Naive thymus-derived CD4-positive, alpha-beta T cell (primary cell): ENCODE measurements at places on chromosomes 4 and X.

- H3K27me3 ChIP-seq, result no peaks in the 10 kb centered on the region
- DNase-seq, result no peak
- H3K4me3 ChIP-seq, result no peak overlapping the region
- H3K36me3 ChIP-seq, result no peaks in the 10 kb centered on the region
- no peaks in the 10 kb centered on the region for H3K4me1 ChIP-seq
These were observed 29.8 kb upstream of the HPGDS start for GRCh38 chr4:94372228-94372978.

GRCh38 chrX:66872771-66873170 is 233.9 kb upstream of the EDA2R start:
- no peaks in the 10 kb centered on the region for H3K36me3 ChIP-seq
- no peaks in the 10 kb centered on the region for H3K27me3 ChIP-seq
- H3K4me3 ChIP-seq, result no peak overlapping the region

- no peak overlapping the region for H3K27ac ChIP-seq
- H3K4me3 ChIP-seq, result no peak overlapping the region
- DNase-seq, result no peak
These were observed 908 bp upstream of the TLR6 start for GRCh38 chr4:38857354-38858096.

DNA sequence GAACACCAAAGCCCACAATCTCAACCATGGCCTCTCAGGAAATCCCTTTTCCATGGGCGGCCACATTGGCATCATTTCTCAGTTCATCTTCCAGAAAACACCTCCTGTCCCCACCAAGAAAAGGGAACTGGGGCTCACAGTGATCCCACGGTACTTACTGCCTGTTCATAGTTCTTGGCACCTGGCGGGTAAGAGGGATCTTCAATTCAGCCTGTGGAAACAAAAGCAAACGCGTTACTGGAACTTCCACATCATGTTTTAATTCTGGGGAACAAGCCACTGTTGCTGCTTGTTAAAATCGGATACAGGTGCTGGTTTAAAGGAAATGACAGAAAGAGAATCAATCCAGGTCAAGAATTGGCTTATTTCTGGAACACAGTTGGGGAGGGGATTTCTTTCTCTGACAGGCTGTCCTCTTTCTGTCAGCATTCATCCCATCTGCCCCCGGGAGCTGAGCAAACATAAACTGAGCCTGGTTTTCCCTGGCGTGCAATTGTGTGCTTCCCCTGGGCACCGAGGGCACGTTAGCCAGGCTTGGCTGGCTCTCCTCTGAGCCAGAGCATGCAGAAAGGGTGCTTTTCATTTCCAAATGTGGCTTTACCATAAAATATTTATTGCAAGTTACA is 16.8 kb downstream of the CLNK start:
- H3K27me3 ChIP-seq, result no peaks in the 10 kb centered on the region
- no peaks in the 10 kb centered on the region for H3K4me1 ChIP-seq
- no peak for DNase-seq
- no peak overlapping the region for H3K27ac ChIP-seq

- H3K27me3 ChIP-seq, result no peaks in the 10 kb centered on the region
- no peaks in the 10 kb centered on the region for H3K4me1 ChIP-seq
These were observed at the start of gene FAM149A for GRCh38 chr4:186104114-186104889. Gene FAM149A, plus strand, starts transcription at chr4:186104704.

DNA sequence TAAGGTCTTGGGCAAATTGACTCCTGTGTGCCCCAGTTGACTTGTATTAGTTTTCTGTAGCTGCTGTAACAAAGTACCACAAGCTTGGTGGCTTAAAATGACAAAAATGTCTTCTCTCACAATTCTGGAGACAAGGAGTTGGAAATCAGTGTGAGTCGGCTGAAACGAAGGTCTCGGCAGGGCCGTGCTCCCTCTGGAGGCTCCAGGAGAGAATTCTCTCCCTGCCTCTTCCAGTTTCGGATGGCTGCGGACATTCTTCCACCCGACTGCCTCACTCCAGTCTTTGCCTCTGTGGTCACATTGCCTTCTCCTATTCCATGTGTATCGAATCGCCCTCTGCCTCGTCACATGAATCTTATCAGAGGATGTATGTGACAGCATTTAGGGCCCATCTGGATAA is 66.0 kb upstream of the PHOX2B start:
- no peak for DNase-seq
- no peaks in the 10 kb centered on the region for H3K36me3 ChIP-seq
- no peak overlapping the region for H3K4me3 ChIP-seq
- H3K4me1 ChIP-seq, result no peaks in the 10 kb centered on the region
- no peaks in the 10 kb centered on the region for H3K27me3 ChIP-seq

- H3K4me1 ChIP-seq, result peaks cover 11% of the 10 kb centered on the region
- peak overlapping the region; percentile 92 for H3K27ac ChIP-seq
- H3K27me3 ChIP-seq, result no peaks in the 10 kb centered on the region
- peak overlapping the region; percentile 83 for H3K4me3 ChIP-seq
- no peaks in the 10 kb centered on the region for H3K36me3 ChIP-seq
These were observed 383 bp upstream of the TBC1D19 start for GRCh38 chr4:26583538-26583864.

- DNase-seq, result no peak
- no peak overlapping the region for H3K4me3 ChIP-seq
- no peaks in the 10 kb centered on the region for H3K4me1 ChIP-seq
- H3K27ac ChIP-seq, result no peak overlapping the region
These were observed 23.9 kb downstream of the ACSL4 start for GRCh38 chrX:109709129-109709631.

- peak; percentile 32 for DNase-seq
- H3K36me3 ChIP-seq, result no peaks in the 10 kb centered on the region
- H3K27me3 ChIP-seq, result no peaks in the 10 kb centered on the region
- H3K4me1 ChIP-seq, result no peaks in the 10 kb centered on the region
- H3K4me3 ChIP-seq, result no peak overlapping the region
These were observed 42.9 kb upstream of the INTS6L start for GRCh38 chrX:135477576-135477975.

DNA sequence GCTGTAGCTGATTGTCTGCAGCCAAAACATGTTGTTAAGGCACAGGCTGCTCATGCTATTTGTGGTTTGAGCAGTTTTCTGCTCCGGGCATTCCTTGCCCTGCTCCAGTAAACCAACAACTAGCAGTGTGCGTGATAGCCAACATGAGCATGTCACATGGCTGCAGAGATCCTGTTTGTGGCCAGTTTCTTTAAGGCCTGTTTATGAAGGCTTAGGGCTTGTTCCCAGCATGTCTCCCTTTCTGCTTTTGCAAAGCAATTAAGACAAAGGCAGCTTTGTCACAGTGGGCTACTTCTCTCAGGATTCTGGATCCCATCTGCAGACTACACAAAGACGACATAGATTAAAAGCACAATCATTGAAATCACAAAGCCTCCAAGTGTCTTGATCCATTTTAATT is 160.5 kb downstream of the ZNF518B start:
- no peaks in the 10 kb centered on the region for H3K27me3 ChIP-seq
- no peak overlapping the region for H3K4me3 ChIP-seq
- H3K27ac ChIP-seq, result no peak overlapping the region
- no peaks in the 10 kb centered on the region for H3K4me1 ChIP-seq
- DNase-seq, result no peak

DNA sequence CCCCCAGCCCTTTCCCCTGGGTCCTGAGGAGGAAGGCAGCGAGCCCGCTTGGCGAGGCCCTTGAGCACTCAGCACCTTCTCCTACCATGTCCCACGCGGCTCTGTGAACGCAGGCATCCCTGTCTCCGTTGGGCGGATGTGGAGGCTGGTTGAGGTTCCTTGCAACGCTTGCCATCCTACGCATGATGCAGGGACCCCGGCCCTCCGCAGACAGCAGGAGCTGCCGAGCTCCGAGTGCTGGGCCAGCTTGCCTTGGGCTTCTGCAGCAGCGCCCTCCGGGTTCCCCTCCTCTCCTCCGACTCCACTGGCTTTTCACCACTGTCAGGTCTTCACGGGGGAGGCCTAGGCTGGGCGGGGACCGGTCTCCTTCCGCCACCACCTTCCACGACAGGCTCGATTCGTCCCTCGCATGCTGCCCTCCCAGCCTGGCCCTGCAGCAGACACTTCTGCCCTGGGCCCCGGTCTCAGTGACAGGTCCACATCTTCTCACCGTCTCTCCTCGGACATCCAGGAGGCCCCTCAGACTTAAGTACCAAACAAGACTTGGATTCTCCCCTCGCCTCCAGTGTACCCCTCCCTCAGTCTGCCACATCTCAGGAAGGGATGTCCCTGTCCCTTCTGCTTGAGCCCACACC is 67.6 kb upstream of the HGFAC start:
- H3K36me3 ChIP-seq, result no peaks in the 10 kb centered on the region
- H3K4me1 ChIP-seq, result peaks cover 27% of the 10 kb centered on the region
- no peak overlapping the region for H3K27ac ChIP-seq
- DNase-seq, result no peak
- no peaks in the 10 kb centered on the region for H3K27me3 ChIP-seq

DNA sequence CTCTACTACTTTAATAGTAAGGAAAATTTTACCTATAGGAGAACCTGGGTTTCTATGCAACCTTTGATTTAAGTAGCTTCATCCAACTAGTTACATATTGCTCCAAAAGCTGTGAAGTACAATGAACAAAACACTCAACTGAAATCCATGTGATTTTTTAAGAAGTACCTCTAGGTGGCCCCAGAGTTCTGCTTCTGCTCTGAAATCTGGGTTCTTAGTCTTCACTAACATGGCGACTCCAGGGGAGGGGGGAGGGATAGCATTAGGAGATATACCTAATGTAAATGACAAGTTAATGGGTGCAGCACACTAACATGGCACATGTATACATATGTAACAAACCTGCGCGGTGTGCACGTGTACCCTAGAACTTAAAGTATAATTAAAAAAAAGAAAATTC is 73.4 kb upstream of the MAGEB2 start:
- no peak for DNase-seq
- H3K4me1 ChIP-seq, result no peaks in the 10 kb centered on the region
- H3K27me3 ChIP-seq, result no peaks in the 10 kb centered on the region
- no peak overlapping the region for H3K4me3 ChIP-seq

GRCh38 chrX:16678689-16679088 is 28.7 kb downstream of the S100G start:
- DNase-seq, result no peak
- no peak overlapping the region for H3K27ac ChIP-seq
- no peaks in the 10 kb centered on the region for H3K4me1 ChIP-seq
- H3K36me3 ChIP-seq, result no peaks in the 10 kb centered on the region
- no peak overlapping the region for H3K4me3 ChIP-seq

DNA sequence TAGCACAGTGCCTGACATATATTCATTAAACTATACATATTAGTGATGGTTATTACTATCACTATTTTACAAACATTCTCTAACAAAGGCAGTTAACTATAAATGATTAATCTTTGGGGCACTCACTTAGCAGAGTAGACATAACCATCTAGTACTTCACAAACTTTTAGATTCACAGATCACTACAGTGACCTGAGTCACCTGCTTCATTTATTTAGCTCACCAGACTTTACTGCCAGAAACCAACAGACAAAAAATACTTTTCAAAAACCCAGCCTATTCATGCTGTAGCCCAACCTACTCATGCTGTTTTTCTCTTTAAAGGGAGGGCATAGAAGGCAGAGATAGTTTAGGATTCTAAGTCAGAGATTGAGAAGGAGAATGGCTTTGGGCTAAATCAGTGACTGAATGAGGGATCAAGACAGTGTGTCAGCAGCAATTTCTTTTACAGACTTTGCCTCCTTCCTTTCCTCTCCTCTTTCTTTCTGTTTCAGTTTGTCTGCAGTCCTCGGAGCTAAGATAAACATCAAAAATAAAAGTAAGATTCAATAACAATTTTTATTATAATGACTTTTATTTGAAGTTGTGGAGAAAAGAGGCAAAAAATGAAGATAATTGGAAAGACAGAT is 34.7 kb upstream of the PDE5A start:
- no peak for DNase-seq
- H3K4me1 ChIP-seq, result no peaks in the 10 kb centered on the region
- H3K4me3 ChIP-seq, result no peak overlapping the region

DNA sequence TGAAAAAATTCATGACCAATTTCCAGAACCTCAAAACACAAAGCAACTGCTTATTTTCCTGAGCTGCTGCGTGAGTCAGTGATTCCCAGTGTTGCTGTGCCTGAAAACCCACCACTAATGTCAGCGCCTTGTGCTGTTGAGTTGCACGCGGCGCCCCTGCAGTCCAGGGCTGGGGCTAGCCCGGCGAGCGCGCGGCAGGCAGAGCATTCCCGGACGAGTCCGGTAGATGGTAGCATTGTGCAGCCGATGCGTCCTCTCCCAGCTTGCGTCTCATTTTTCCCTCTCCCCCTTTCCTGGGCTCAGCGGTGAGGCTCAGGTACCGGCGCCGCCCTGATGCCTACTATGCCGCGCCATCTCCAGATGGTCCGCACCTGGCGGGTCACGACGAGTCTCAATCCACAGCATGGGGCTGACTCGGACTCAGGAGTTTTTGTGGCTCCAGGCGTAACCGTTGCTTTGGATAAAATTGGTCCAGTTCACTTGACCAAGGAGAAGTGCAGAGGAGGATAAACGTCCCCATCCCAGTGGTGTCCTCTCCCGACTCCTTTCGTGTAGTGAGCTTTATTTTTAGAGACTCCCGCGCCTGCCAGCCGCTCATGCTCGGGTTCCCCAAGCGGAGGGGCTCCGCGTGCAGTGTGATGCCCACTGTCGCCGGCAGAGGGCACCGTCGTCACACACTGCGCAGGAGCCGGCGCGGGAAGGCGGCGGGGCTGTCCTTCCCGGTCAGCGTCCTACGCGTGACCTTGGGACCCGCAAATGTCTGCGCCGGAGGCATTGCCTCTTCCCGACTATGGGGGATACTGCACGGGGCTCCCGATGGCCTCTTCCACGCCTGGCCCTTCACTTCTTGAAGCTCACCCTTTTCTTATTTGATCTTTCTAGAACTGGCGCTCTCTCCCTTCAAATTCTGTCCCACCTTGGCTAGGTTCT is 53.6 kb upstream of the IGFBP7 start:
- no peaks in the 10 kb centered on the region for H3K27me3 ChIP-seq
- no peaks in the 10 kb centered on the region for H3K36me3 ChIP-seq
- no peaks in the 10 kb centered on the region for H3K4me1 ChIP-seq
- no peak overlapping the region for H3K27ac ChIP-seq

GRCh38 chrX:46704767-46705386 is 54.0 kb downstream of the SLC9A7 start:
- H3K4me1 ChIP-seq, result no peaks in the 10 kb centered on the region
- H3K27ac ChIP-seq, result no peak overlapping the region
- H3K27me3 ChIP-seq, result no peaks in the 10 kb centered on the region
- DNase-seq, result no peak
- no peaks in the 10 kb centered on the region for H3K36me3 ChIP-seq
- H3K4me3 ChIP-seq, result no peak overlapping the region

DNA sequence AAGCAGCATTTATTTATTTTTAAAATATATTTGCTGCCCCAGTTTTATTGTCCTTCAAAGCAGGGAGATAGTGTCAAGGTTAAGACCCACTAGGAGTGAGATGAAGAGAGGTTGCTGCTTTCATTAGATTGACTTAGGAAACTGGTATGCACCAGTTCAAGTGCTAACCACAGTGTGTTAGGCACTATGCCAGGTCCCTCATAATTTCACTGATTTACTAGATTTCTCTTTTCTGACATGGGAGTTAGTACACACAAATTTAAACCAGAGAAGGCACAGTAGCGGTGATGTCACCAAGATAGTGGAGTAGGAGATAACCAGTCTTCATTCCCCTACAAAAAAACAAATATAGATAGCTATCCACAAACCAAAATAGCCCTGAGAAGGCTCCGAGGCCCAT is 14.3 kb downstream of the RRAGB start:
- DNase-seq, result no peak
- H3K27me3 ChIP-seq, result no peaks in the 10 kb centered on the region
- H3K36me3 ChIP-seq, result peaks cover 10% of the 10 kb centered on the region
- no peak overlapping the region for H3K4me3 ChIP-seq
